ENCODE measurements at places on chromosomes 6 and 20.

GRCh38 chr6:26170951-26171841 lies 84.0 kb downstream of the HFE start:
- DNase-seq, result no peak

DNA sequence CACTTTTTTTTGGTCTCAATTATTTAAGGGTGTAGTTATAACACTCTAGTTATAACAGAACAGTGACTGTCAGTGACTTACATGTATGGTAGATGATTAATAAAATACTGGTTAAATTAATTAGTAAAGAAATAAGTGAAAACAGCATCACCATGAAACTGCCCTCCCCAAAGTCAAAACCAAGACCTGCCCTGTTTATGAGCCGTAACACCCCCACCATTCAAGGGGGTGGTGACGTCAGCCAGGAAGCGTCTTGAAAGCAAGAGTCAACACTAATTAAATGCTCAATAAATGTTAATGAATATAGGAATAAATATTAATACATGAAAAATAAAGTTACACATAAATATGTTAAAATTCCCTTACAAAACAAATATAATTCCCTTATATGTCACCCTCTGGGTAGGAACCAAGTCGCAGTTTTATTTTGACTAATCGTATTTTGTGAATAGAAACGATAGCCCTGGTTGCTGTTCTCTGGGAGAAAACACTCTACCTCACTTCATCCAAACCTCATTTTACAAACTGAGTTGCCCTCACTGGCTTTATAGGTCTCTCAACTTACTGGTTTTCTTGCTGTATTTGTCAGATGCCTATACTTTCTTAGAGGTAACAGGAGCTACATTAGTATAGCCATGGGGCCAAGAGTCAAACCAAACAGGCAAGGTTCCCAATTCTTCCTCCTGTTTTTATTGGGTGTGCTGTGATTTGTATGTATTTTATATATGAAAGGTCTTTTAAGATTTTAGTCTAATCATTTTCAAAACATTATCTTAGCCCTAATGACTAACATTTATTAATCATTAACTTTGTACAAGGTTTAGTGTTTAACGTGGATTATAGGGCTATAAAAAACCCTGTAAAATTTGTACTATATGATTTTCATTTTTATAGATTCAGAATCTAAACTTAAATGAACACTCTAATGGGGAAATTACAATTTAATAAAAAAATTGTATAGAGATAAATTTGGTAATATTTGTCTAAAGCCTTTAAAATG lies 227.9 kb upstream of the IRAK1BP1 start:
- DNase-seq, result no peak

- no peak for DNase-seq
Observed at GRCh38 chr6:84003131-84003530, 30.4 kb upstream of the MRAP2 start.

DNA sequence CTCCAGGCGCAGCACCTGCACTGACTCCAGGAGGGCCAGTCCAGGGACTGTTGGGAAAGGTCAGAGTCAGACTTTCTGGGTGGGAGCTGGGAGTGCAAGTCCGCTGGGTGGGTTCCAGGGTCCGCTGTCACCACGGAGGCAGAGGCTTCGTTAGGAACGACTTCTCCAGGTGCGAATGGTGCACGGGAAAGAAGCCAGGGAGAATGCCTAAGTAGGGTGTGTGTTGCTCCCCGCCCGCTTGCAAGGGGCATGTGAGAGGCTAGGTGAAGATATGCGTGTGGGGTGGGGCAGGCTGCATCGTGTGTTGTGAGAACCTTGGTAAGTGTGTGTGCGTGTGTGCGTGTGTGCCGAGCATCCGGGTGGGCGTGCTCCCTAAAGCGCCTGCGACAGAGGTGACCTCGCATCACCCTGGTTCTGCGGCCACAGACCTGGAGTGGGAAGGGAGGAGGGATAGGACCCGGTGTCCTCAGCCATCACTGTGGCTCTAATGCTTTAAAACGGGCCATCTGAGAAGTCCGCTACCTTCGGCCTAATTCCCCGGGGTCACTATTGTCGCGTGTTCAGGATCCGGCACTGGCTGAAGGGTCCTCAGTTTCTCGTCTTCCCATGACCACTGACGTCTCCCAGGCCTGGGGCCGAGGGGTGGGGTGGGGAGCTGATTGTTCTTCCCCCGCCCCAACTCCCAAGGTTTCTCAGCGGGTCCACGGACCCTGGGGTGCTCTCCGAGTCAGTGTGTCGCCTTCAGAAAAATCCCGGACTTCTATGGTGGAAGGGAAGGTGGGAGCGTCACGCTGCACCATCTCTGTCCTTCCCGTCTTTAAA lies 6.1 kb downstream of the SLC32A1 start:
- DNase-seq, result no peak

DNA sequence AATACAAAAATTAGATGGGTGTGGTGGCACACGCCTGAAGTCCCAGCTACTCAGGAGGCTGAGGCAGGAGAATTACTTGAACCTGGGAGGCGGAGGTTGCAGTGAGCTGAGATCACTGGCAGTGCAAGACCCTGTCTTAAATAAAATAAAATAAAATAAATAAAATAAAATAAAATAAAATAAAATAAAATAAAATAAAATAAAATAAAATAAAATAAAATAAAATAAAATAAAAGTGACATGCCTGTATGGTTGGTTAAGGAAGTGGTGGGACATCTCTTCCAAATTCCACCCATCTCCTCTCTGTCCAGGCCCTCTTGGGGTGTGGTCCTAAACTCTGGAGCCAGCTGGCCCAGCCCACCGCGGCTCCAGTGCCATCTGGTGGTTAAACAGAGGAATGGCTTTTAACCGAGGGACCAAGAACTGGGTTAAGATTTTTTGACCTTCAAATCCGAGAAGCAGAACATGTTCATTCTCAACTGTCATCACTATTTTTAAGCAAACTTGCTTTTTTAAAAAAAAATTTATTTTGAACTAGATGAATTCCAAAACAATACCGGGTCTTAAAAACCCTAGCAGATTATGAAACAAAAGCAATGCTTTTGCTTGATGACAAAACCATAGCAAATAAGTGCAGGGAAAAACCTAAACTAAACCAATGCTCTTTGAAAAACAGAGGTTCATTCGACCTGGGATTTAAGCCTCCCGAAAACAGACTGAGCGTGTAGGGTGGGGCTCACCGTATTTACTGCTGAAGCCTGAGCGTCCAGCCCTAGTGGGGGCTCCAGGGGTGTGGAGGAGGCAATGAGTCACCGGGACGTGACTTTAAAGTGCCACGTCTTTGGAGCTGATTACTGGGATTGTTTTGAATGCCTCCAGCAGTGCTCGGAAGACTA lies 68.8 kb downstream of the CDC5L start:
- DNase-seq, result no peak

GRCh38 chr20:54027704-54028103 lies 42.7 kb downstream of the BCAS1 start:
- no peak for DNase-seq

DNA sequence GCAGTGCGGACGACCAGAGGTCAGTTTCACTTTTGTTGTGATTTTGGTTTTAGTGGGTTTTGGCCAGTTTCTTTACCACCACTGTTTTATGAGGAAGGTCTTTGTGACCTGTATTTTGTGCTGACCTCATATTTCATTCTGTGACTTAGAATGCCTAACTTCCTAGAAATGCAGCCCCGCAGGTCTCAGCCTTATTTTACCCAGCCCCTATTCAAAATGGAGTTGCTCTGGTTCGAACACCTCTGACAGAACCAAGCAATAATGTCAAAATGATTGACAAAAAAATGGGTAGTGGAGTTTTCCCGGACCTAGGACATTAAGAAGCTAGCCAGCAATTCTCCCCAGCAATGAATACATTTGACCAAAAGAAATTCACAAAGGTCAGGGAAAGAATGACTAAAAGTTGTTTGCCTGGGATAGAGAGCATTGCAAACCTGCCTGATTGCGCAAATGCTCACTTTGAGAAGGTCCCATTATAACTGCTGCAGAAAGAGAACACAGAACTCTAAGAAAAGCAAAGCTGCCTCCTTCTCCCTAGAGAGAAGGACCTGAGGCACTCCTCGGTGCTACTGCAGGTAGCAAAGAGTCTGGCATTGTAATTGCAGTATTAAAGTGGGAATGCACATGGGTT lies 288.8 kb downstream of the ADGB start:
- no peak for DNase-seq

DNA sequence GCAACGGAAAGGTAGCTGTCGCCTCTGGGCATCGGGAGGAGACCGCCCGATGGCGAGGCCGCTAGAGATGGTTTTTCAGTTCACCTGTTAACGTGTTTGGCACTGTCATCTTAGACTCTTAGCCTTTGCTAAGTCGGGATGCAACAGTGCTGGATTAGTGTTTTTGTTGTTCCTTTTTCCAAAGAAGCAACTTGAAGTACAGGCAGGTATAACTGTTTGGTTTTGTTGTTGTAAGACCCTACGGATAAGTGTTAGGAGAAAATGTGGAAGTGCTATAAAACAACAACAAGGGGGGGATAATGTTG lies 723 bp downstream of the MANEA start:
- no peak for DNase-seq

- DNase-seq, result no peak
Observed at GRCh38 chr6:34993213-34993612, 104.2 kb downstream of the ANKS1A start.

GRCh38 chr6:38974389-38975151 lies 74.0 kb upstream of the GLP1R start:
- no peak for DNase-seq

- no peak for DNase-seq
Observed at GRCh38 chr6:124479991-124480430, 482.2 kb upstream of the RNF217 start.

- DNase-seq, result no peak
Observed at GRCh38 chr20:58982406-58983114, 1.5 kb downstream of the NELFCD start.

DNA sequence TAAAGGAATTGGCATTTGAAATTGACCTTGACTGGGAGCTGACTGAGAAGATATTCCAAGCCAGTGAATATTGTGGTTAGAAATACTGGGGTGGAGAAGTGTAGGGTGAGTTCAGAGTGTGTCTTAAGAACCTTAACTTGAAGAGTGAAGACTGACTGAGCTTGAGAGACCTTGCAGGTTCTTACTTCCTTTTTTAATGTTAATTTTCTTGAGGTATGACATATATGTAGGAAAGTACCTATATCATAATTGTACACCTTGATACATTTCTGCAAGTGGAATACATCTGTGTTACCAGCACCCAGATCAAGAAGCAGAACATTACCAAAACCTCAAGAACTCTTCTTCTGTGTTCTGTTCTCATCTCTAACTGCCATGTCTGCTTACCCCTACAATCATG lies 11.0 kb downstream of the DHX35 start:
- no peak for DNase-seq

DNA sequence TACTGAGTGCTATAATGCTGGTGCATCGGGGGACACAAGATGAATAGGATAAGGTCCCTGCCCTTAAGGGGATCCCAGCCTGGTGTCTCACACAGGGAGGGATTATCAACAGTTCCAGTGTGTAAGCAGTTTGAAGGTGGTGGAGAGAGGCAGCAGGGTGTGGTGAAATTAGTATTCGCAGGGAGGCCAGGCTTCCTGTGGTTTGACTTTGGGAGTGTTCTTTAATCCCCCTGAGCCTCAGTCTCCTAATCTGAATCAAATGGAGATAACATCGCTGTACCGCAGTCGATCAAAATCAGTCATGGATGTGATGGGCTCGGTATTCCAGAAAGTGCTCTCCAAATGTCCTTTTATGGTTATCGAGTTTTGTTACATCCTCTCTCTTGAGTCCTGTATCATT lies 288.1 kb upstream of the SUPT3H start:
- DNase-seq, result no peak

DNA sequence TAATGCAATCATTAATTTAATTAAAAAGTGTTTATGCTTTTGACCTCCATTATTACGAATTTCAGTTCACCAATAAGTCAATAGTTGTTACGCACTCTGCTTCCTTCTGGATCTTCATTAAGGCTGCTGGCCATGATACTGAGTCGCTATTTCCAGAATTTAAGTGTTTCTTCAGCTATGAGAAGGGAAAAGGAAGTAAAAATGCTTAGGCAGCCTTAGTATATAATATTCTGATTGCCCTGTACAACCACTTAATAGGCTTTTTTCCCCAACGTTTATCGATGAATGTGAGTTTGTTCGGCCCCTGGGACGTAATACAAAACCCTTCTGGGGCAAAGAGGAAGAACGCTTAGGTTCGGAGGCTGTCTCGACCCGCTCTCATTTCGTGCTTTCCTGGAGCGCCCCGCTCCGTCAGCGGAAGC lies 644 bp downstream of the OARD1 start:
- DNase-seq, result no peak

DNA sequence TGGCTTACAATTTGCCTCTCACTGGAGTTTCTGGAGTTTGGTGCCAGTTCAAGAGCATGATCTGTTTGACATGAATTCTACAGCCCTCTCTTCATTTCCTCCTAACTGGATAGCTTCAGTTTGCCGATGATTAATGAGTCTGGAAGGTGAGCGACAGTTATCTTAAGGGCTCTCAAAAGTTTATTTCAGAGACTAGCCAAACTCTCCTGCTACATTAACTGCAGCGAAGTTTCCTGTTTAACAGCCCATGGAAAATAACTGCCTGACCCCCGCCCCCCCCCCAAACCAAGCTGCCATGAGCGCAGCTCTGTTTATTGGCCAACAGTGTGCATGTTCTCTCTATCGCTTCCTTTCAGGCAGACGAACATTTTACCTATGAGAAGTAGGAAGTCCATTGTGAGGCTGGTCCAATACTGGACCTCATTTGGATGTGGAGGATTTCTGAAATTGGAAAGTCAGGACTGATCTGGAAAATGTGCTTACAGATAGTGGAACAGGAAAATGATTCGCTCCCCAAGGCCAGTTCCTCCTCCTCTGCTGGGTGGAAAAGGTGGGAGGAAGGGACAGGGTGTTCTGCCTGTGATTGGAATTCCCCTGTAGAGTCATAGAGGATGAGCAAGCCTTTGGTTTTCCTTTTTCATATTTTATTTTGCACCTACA lies 522.2 kb upstream of the JAG1 start:
- no peak for DNase-seq

- DNase-seq, result no peak
Observed at GRCh38 chr6:130934848-130935585, 107.8 kb downstream of the SMLR1 start.

DNA sequence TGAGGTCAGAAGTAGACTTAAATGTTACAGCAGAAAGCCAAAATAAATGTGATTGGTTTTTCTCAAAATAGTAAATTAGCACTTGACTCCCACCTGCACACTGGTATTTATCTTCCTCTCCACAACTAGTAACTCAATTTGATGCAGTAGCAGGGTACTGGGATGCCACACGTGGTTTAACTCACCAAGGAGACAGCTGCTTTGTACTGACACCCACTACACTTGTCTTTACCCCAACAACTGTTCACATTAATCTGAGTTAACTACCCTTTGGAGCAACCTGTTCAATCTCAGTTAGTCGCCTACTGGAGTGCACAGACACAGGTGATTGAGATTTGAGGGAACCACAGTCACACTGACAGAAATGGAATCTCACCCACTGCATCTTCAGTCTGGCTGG lies 242.1 kb downstream of the PRKN start:
- DNase-seq, result no peak

Data from NCI-H187 (cell line).